ENCODE measurements at places on chromosomes 7 and 10.

GRCh38 chr7:65554-65953, 126.8 kb upstream of the FAM20C start:
- no peak for DNase-seq

DNA sequence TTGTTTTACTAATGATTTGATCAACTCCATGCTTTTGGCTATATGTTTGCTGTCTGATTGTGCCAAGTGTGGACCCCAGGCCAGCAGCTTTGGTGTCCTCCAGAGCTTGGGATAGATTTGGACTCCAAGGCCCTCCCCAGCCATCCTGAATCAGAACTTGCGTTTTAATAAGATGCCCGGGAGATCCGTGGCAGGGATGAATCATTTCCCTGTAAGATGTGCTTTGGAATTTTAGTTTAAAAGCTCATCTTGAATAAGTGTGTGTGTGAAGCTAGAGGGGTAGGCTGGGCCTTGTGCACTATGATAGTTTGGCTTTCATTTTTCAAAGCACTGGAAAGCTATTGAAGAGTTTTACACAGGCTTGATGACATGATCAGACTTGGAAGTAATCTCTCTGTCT, 66.2 kb upstream of the SDK1 start:
- DNase-seq = no peak

DNA sequence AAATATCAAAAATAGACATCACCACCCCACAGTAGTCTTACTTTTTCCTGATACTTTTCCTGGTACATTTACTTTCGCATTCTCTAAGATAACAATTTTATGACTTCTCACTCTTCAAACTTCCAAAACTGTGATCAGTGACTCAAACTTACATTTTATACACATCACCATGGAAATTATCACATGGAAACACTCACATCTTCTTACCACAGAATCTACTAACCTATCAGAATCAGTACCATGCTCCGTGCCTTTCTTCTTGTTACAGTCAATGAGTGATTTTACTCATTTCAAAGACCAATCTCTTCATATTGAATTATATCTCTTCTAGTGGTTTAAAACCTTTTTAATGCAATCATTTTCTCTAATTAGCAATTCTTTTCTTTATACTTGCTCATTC, 120.3 kb downstream of the PTEN start:
- DNase-seq = no peak

- no peak for DNase-seq
Observed at GRCh38 chr7:48183370-48183743, 12.1 kb downstream of the ABCA13 start.

DNA sequence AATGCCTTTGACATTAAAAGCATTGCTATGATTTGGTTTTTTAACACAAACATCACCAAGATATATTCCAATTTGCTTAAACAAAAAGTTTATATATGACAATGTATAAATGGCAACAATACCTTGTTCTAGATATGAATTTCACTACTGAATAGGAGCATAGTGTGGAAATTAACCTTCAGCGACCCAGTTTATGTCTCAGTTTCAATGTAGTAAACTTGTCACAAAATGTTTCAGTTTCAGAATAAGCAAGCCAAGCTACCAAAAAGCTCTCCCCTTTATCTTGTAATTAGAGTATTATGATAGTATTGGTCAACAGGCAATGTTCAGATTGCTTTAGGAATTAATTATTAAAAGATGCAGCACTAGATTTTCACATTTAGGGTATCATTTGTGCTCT, 99.6 kb upstream of the PCDH15 start:
- DNase-seq = no peak

All from activated CD4-positive, alpha-beta T cell treated with anti-CD3 and anti-CD28 coated beads for 48 hours (primary cell).